ENCODE measurements at places on chromosomes 2 and 18.

DNA sequence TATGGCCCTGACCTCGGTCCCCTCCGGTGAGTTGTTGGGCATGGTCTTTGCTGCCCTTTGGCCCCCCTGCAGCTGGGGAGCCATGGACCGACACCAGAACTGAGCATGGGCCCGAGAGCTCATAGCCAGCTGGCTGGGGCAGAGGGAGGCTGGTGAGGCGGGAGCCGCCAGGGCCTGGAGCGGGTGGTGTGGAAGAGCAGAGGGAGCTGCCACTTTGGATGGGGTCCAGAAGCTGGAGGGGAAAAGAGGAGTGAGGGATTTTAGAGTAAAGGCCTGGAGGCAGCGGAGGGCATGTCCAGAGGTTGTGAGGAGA, 16.5 kb upstream of the CNNM3 start:
- no peak for DNase-seq

DNA sequence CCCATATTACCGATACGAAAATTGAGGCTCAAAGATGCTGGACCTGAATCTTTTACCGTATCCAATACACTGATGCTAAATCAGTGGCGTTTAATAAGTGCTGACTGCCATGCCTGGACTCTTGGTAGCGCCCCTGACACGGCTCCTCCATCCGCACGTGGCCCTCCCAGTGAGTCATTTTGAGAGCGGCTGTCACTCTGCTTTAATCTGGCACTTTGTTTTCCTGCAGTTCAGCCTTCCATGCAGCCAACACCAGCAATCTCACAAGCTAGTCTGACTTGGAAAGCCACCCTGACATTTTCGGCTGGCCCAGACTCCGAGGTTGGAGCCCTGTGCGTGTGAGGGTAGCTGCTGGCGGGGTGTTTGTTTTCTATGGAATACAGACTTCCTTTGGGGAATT, 155.1 kb upstream of the LMAN1 start:
- peak; percentile 39 for DNase-seq

DNA sequence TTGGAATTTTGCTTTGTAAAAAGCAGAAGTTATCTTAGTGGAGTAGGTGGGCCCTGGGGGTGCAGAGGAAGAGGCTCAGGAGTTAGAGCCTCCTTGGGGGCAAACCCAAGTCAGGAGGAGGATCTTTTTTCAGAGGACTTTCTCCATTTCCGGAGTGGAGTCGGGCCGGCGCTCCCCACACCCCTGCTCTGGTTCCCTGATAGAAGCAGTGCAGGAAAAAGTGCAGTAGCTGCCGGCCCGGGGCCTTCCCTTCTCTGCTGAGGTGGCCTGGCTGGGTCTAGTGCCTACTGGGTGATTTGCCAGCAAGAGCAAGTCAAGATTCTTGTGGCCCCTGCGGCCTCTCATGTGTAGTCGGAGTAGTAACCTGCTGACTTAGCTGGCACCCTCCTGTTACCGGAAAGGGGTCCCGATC, 124.2 kb upstream of the HS6ST1 start:
- peak; percentile 12 for DNase-seq

GRCh38 chr18:35691625-35692024, 110.1 kb downstream of the GALNT1 start:
- no peak for DNase-seq

DNA sequence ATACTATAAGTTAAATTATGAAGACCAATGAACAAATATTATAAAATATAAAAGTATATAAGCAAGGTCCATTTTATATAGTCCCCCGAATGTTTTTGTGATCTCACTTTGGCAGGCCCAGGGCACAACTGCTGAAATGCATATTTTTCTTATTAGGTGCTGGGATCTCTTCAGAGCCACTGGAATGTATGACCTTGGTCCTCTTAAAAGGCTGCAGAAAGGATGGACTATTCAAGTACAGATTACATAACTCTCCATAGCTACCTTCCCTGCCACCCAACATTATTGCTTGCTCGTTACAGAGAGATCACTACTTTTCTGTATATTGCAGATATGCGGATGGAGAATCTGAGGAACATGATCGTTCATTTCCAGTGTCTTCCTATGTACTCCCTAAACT, 925.6 kb upstream of the CELF4 start:
- DNase-seq, result no peak

- DNase-seq, result peak; percentile 17
These were observed 39.5 kb downstream of the AQP12A start for GRCh38 chr2:240731178-240731545.

GRCh38 chr2:30348825-30349224, 98.2 kb upstream of the LCLAT1 start:
- DNase-seq, result no peak

- DNase-seq, result no peak
These were observed 149.7 kb upstream of the STON1 start for GRCh38 chr2:48380208-48380607.

DNA sequence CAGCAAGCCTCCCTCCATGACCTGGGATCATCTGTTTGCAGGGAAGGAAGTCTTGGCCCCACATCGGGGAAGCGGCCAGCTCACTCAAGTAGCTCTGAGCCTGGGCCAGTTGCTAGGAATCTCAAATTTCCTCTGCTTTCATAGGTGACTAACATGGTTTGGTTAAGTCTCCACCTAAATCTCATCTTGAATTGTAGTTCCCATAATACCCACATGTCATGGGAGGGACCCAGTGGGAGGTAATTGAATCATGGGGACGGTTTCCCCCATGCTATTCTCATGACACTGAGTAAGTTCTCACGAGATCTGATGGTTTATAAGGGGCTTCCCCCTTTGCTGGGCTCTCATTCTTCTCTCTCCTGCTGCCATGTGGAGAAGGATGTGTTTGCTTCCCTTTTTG, 75.2 kb downstream of the LBH start:
- DNase-seq, result no peak

DNA sequence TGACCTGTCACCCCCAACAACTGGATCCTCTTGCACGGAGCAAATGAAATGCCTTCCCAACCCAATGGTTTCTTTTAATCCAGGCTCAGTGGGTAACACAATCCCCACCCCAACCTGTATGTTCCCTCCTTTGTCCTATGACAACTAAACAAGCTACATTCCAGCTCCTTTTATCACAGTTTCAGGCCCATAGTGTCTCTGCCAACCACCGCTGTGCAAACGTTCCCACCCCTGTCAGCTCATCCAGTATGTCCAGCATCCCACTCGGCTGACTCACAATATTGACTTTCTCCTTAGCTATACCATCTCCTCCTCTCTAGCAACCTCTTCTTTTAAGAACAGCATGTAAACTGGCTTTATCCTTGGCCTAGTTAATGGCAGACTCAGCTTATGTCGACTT, 117.9 kb upstream of the PPP1CB start:
- DNase-seq, result peak; percentile 95

- DNase-seq, result peak; percentile 37
These were observed 510.2 kb upstream of the ID2 start for GRCh38 chr2:8171608-8172007.

DNA sequence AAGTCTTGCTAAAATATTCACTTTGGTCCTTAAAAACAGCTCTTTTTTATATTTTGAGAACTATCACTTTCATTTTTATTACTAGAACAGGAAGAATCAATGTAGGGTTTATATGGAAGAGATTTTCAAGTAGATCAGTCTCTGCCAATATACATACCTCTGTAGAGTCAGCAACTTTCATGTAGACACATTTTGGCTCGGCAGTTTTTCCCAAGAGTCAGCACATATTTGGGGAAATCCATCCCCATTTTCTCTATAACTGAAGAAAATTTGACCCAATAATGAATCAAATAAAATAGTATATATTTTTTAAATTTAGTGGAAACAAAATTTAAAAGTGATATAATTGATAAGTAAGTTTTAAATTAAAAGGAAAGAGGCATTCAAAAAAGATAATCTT, 329.8 kb upstream of the TFPI start:
- no peak for DNase-seq

GRCh38 chr2:111652038-111652437, 232.0 kb downstream of the ANAPC1 start:
- no peak for DNase-seq

DNA sequence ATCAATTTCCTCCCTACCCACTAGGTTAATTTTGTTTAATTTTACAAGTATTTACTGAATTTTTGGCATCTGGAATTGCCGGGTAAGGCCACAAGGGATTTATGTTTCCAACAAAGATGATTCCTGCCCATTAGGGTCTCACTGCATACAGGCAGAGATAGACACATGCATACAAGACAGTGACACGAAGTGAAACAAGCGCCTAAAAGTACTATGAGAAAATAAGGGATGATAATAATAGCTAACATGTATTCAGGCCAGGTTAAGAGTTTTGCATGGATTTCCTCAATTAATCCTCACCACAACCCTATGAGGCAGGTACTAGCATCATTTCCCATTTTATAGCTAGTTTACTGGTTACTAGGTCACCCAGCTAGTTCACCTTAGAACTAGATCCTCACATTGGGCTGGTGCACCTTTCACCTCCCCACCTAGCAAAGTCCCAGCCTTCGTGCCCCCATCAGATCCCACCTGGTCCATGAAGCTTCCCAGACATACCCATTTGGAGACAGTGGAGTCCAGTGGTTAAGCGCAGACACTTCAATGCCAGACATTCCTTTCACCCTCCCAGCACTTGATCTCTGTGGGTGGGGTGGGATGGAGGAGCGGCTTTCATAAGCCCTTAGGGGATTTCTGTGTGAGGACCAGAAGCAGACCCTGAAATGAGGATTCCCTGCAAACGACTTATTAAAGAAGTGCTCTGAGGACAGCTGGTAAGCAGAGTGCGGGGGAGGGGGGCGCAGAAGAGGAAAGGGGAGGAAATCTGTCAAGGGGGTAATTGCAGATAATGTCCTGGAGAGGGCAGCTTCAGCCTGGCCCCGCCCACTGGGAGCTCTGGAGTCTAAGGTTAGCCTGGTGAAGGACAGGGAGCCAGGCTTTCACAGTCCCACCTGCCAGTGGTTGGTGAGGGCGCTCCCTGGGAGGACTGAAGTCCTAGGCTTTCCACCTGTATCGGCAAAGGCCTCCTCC, 5.8 kb upstream of the DGUOK start:
- peak; percentile 26 for DNase-seq

DNA sequence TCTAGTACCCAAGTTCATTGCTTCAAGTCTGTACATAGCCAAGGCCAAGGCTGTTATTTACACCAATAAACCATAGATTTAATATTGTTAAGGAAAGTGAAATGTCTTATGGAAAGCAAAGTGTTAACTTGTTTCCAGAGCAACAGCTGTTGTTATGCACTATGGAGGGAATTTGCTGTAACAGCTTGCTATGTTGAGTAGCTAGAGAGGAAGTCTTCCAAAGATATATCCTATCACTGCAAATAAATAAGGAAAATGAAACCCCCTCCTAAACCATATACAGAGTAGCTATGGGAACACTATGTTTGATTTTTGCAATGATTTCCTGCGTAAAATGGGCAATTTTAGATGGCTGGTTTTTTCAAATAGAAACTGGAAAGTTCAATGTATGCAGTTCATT, 21.1 kb downstream of the TMEM182 start:
- no peak for DNase-seq

GRCh38 chr2:37654932-37655841, 16.3 kb downstream of the CDC42EP3 start:
- DNase-seq, result peak; percentile 74

DNA sequence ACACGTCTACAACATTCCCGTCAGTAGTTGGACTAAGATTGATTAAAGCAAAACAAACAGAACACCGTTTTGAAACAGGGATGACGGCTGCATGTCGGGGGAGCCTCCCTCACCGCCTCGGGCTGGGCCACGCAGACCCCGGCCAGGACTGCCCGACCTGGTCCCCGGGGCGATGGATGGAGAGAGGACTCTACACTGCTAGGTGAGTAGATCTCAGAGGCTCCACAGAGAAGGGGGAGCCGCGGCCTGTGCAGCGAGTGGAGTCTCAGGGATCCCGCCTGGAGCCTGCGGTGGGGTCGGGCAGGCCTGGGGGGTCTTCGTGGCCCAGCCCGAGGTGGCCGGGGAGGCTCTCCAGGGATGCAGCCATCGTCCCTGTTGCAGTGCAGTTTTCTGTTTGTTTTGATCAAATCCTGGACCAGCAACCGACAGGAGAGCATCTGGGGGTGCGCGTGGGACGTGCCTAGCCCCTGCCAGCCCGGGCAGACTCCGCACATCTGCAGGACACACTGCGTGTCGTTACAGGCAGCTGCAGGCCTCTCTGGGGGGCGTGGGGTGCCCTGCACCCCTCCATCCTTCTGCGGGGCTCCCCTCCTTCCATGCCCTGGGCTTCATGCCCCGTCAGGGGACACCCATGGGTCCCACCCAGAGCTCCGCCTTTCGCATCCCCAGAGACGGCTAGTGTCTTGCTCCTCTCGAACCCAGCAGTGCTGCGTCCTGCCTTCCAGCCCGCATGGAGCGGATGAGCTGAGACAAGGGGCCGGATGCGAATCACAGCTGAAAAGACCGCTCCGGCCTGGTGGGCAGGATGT, 143.6 kb downstream of the RTP5 start:
- DNase-seq, result no peak

DNA sequence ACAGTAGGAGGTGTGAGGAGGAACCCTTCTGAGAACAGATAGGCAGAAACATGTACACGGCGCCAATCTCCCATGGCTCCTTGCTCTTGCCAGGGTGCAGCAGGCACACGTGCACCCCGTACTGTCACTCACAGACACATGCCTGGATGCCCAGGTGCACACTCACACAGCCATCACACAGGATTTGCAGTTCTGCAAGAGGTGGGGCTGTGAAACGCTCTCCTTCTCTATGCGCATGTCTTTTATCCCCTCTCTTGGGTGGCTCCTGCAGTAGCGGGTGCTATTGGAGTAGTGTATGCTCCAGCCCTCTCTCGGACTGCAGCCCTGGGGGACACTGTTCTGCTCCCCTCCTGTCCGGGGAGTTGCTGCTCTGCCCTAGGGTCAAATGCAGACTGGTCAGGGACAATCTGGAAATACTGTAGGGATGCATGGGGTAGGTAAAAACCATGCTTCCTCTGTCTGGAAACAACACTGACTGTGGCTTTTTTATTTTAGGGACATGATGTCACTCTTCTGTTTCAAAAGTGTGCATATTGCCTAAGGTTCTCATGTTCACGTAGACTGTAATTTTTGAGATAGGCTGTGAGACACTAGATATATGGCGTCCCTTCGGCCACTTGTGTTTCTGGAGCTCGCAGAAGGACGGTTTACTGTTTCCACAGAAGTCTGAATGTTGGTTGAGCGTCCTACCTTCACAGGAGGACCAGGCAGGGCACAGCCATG, 118.5 kb downstream of the PRKCE start:
- no peak for DNase-seq

- DNase-seq, result no peak
These were observed 2.1 kb upstream of the B3GNT7 start for GRCh38 chr2:231393149-231394131.

Measured in choroid plexus epithelial cell (primary cell).